ENCODE measurements at places on chromosomes 7 and 10. TPM values are rescaled to one million over a fixed set of nuclear protein-coding genes. Genes with fewer than 3 reads are reported as not detected.

DNA sequence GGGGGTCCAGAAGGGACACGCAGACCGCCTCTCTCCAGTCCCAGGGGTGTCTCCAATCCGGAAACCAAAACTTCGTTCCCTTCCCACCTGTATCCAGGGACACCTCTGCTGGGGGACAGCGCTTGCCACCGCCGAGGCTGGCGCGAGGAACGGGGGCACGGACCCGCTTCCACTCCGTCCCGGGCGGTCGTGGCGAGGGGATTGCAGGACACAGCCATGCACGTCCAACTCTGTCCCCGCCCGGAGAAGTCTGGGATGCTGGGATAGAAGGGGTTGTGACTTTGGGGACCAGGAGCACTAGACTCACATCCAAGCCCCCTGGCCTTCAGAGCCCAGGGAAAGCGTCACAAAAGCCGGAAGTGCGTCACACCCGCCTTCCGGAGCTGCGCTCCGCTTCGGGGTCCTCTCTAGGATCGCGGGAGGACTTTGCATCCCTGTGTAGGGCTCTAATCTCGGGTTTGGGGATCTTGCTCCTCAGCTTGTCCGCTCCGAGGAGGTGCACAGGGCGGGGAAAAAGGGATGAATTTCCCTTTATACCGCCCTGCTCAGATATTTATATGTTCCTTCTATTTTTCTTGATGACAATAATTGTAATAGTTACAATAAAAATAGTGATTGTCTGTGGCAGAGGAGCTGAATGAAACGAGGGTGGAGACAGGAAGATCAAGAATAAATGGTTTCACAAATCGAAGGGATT lies at the start of gene FAM200A:
Gene FAM200A (minus strand): TSS at position 348 of the 697 bp plus-strand sequence. CDS start 3,707 bp downstream, outside the sequence.
- peak; percentile 86 for DNase-seq

DNA sequence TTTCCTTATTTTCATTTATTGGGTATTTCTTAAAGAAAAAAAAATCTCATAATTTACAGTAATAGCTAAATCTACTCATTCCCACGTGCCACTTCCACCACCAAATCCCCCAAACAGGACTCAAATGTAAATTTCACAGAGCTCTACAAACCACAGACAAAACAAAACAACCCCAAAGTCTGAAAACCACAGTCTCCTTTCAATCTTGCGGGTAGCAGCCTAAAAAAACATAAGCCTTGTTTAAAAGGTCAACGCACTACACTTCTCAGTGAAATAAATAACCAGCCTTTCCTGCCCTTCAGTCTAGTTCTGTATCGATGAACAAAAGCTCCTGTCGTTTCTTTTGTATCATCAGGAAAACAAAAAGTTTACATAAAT lies 121.8 kb upstream of the AFAP1L2 start:
- DNase-seq = no peak

- no peak for DNase-seq
Observed at GRCh38 chr7:115229401-115230105, 307.7 kb downstream of the MDFIC start.

DNA sequence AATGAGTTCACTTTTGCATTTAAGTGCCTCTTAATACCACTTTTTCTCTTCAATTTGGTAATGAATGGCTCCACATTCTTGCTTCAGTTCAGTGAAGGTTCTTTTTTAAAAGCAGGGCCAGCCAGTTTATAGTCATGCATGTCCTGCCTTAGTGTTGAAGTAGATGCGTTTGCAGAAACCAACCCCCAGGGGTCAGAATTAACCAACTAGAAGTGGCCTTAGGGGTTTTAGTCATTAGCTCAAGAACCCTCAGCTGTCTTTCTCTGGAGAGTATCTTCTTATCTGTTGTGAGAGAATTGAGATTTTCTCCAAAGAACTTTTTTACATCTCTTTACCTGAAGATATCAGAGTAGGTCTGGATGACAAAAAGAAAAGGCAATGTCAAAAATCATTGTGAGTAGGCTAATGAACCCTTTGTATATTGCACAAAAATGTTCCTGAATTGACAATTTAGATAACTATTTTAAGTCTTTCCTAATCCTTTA lies 82.2 kb downstream of the PIK3CG start:
- peak; percentile 72 for DNase-seq

- no peak for DNase-seq
Observed at GRCh38 chr7:150866932-150867564, 14.7 kb downstream of the AOC1 start.

GPNMB gene
- 137 TPM for total RNA-seq

- DNase-seq = no peak
Observed at GRCh38 chr10:80917636-80918035, 379.9 kb downstream of the SH2D4B start.

MMD2 gene
- 0.19 TPM for total RNA-seq

Measured in right atrium auricular region (tissue), 2 donors.